ENCODE measurements at places on chromosomes 3 and 15.

DNA sequence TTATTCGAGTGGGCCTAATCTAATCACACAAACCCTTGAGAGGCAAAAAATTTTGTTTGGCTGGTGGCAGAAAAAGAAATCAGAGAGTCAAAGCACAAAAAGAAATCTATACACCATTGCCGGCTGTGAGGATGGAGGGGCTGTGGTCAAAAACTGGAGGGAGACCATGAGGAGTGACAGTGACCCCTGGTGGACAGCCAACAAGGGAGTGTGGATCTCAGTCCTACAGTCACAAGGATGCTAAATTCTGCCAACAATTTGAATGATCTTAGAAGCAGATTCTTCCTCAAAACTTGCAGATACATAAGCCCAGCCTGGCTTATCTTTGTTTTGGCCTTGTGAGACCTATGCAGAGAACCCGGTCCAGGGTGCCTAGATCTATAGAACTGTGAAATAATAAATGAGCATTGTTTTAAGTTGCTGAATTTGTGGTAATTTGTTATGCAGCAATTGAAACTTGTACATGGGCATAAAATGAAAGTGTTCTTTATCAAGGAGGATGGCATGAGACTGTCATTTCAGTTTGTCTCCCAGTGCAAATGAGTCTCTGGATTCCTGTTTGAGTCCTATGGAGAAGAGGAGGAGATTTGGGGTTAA lies 103.0 kb upstream of the ARHGEF26 start:
- DNase-seq, result no peak

- peak; percentile 60 for DNase-seq
Observed at GRCh38 chr3:122679085-122679881, 1.4 kb upstream of the PARP14 start.

GRCh38 chr15:49313650-49314049 lies 109.4 kb upstream of the FGF7 start:
- DNase-seq, result no peak

- DNase-seq, result no peak
Observed at GRCh38 chr3:176032043-176032442, 1165.2 kb downstream of the TBL1XR1 start.

GRCh38 chr3:189238071-189238470 lies 66.3 kb downstream of the TPRG1 start:
- no peak for DNase-seq

- DNase-seq, result no peak
Observed at GRCh38 chr3:193347521-193348501, 30.7 kb downstream of the ATP13A5 start.

GRCh38 chr3:55860049-55860721 lies 373.1 kb upstream of the WNT5A start:
- DNase-seq, result no peak

GRCh38 chr15:67820992-67821783 lies 4.1 kb upstream of the SKOR1 start:
- DNase-seq, result no peak

DNA sequence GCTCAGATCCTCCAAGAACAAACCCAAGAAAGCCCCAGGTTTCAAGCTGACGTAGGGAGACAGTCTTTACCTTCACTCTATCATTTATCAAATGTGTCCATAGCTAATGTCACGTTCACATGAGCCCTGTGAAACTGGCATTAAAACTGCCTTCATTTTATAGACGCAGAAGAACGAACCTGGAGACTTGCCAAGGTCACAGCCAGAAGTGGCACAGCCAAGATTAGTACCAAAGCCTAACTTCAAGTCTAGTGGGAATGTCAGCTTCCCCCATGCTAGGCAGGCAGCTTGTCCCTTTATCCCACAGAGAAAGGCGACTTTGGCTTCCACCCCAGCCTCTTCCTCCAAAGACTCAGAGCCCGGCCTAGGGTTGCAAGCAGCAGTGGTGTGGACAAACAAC lies 517.2 kb downstream of the SHQ1 start:
- no peak for DNase-seq

DNA sequence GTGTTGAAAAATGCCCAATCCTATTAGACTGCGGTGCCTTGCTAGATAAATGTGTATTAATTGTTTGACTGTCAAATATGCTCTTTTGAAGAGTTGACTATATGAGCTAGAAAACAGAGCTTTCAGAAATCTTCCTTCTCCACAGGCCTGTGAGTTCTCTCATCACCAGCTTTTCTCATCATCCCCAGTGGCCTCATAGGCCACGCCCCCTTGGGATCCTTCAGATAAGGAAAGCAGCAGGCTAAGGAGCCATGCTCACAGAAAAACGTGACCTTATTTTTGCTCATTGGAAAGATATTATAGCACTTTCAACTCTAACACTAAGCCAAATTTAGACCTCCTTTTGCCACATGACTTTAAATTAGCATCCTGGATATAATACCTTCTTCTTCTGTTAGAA lies 514.4 kb upstream of the ARRDC4 start:
- no peak for DNase-seq

DNA sequence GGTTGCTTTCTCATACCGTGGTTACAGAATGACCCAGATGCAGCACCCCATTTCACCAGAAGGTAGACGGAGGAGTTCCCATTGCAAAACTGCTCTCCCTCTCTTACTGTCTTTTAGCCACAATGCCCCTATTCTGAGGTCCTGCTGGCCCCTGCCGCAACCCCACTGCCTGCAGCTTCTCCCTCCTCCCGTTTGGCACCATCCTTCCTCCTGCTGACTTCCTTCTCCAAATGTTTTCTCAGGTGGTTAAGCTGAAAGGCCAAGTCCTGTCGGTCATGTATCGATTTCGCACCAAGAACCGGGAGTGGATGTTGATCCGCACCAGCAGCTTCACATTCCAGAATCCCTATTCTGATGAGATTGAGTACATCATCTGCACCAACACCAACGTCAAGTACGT lies 132.3 kb upstream of the ABHD17C start:
- no peak for DNase-seq

DNA sequence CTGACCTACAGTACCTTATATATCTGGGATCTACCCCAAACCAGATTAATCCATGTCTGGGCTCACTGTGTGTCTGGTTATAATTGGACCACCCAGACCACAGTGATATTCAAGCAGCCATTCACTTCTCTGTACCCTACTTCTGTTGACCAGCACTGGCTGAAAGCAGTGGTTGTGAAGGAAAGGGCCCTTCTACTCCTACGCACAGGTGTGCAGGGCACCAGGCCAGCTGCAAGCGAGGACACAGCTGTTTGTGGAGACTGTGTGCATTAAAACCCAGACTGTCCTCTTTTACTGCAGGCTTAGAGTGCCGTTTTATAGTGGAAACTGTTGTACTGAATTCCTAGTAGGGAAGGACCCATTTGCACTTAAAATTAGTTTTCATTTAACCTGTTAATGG lies 29.5 kb downstream of the CTDSPL start:
- no peak for DNase-seq

DNA sequence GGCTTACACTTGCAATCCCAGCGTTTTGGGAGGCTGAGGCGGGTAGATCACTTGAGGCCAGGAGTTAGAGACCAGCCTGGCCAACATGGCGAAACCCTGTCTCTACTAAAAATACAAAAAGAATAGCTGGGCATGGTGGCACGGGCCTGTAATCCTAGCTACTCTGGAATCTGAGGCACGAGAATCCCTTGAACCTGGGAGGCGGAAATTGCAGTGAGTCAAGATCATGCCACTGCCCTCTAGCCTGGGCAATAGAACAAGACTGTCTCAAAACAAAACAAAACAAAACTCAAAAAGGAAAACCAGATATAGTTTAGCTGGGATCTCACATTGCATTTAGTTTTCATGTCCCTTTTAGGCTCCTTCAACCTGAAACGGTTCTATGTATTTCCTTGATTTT lies 2.9 kb upstream of the USP50 start:
- no peak for DNase-seq

DNA sequence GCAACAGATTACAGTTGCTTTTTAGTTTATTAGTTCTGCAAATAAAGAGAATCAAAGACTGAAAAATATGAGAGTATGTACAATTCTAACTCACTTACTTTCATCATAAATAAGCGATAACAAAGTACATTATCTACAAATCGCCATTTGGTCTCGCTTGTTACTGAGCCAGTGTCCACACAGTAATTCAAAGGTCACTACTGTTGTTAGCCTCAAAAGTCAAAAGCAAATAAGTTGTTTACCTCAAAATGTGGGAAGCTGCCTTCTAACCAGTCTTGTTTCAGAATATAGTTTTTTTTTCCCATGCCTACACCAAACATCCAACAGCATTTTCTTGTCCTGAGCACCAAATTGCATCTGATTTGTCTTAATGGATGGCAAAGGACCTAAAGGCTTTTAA lies 127.4 kb upstream of the FAM3D start:
- no peak for DNase-seq

DNA sequence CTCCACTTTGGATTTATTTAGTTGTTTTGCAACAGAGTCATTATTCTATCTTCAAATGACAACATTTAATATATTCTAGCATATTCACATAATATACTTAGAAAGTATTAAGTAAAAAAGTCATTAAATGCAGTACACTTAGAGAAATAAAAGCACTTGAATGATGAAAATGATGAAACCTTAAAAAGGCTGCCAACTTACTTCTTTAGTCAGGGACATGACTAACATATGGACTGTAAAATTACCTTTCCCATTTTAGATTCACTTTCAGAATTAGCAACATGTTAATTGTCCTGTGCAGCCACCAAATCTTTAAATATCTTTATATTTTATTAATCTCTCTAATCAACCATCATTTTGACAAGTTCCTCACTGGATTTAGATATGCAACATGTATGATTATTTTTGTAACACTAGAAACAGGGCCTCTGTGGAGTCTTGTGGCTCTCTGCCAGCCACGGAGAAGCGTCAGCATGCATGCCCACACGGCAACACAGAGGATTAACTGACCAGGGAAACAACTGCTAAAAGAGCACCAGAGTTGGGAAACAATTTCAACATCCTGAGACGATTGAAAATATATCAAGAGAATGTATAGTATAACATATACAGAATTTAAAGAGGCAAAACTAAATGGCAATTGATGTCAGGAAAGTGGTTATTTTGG lies 95.7 kb downstream of the ANO10 start:
- no peak for DNase-seq

- DNase-seq, result no peak
Observed at GRCh38 chr3:150061288-150062024, 90.8 kb upstream of the PFN2 start.

GRCh38 chr3:3260870-3261269 lies 81.4 kb upstream of the CRBN start:
- DNase-seq, result no peak

DNA sequence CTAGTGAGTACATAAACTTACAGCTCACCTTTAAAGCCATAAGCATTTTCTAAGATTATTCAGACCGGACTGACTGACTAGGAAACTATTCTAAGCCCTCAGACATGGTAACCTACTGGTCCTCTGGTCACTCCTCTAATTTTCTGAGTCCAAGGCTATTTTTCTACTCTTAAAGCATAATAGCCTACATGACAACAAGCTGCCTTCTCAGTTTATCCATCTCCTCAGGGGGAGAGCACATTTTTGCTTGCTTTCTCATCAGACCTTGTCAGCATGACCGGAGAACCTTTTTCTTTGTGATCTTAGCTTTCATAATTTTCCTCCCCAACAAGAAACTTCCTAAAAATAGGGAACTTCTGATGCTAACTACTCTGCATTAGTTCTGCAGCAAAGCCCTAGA lies 38.4 kb downstream of the UBP1 start:
- DNase-seq, result no peak

- DNase-seq, result no peak
Observed at GRCh38 chr15:37880009-37880834, 54.2 kb upstream of the TMCO5A start.

GRCh38 chr3:58474967-58475578 lies 16.8 kb upstream of the KCTD6 start:
- no peak for DNase-seq

- DNase-seq, result no peak
Observed at GRCh38 chr3:10470120-10471053, 35.0 kb downstream of the ATP2B2 start.

DNA sequence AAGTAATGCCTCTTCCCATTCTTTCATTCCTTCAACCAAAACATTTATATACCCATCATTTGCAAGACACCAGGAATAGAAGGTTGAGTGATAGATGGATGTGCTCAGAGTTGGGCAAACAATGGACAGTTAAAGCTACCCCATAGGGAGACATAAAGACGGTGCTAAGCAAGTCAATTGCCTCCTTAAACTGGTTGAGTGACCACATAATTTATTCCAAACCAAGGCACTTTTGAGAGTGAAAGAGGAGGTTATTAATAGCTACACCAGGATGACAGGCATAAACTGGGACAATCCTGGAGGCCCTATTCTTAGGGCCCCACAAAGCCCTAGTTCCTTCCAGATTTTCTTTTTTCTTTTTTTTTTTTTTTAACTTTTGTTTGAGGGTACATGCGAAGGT lies 21.4 kb upstream of the DYNC1LI1 start:
- no peak for DNase-seq

DNA sequence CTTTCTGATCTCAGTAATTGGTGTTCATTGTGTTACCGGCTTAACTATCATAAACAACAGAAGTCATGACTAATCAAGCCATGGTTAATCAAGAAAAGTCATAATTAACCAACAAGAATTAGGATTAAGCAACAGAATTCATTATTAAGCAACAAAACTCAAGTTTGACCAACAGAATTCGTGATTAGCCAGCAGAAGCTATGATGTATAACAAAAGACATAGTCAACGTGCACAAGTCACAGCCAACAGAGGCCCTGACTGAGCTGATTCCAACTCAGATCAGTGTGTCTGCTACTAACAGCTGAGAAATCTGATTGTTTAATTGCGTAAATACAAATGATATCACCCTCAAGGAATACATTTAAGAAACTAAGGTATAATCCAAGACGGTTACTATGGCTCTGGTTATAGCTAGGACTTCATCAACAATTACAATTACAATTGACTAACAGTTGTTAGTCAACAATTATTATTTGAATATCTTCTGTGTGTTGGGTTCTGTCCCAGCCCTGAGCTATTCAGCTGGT lies 67.7 kb downstream of the RARB start:
- DNase-seq, result no peak

- DNase-seq, result no peak
Observed at GRCh38 chr3:187051066-187051465, 88.2 kb downstream of the RPL39L start.

- no peak for DNase-seq
Observed at GRCh38 chr3:181210275-181210674, 220.7 kb upstream of the DNAJC19 start.

GRCh38 chr3:185925353-185925752 lies 12.5 kb downstream of the TRA2B start:
- no peak for DNase-seq

GRCh38 chr15:69391046-69391757 lies 22.9 kb upstream of the KIF23 start:
- no peak for DNase-seq
